Right atrium auricular region (tissue), 2 donors: ENCODE measurements at places on chromosomes 3 and 15. TPM values are rescaled to one million over a fixed set of nuclear protein-coding genes. Genes with fewer than 3 reads are reported as not detected.

SMCO1 gene
- total RNA-seq = 3.6 TPM

GRCh38 chr15:40105517-40106202 is 3.0 kb downstream of the BMF start:
- peak overlapping the region; percentile 38 for H3K27ac ChIP-seq
- H3K4me1 ChIP-seq = peaks cover 81% of the 10 kb centered on the region
- H3K4me3 ChIP-seq = no peak overlapping the region

DNA sequence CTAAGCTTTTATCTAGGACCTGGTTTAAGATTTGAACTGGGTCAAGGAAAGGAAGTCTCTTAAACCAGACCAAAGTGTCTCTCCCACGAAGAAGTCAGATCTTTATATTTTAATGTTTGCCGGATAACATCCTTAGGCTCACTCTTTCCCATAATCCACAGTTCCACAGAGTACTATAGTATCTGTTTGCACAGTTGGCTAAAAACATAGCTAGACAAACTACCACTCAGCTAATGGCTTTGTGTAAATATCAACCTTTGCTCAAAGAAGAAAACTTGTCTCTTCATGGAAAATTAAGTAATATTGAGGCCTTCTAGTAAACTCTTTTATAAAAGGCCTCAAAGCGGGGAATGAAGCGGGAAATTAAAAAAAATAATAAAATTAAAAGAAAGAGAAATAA is 13.5 kb upstream of the SLC9C1 start:
- peaks cover 13% of the 10 kb centered on the region for H3K4me1 ChIP-seq
- no peaks in the 10 kb centered on the region for H3K27me3 ChIP-seq
- no peak for DNase-seq
- H3K4me3 ChIP-seq = no peak overlapping the region
- peak overlapping the region; percentile 19 for H3K27ac ChIP-seq

- DNase-seq = no peak
- peaks cover 7% of the 10 kb centered on the region for H3K4me1 ChIP-seq
- H3K27ac ChIP-seq = no peak overlapping the region
- no peaks in the 10 kb centered on the region for H3K36me3 ChIP-seq
- no peak overlapping the region for H3K4me3 ChIP-seq
These were observed 79.6 kb downstream of the TP63 start for GRCh38 chr3:189710620-189711402.

- H3K4me1 ChIP-seq = no peaks in the 10 kb centered on the region
- DNase-seq = no peak
- H3K27me3 ChIP-seq = no peaks in the 10 kb centered on the region
- no peaks in the 10 kb centered on the region for H3K36me3 ChIP-seq
These were observed 21.5 kb downstream of the TTC21A start for GRCh38 chr3:39128951-39129350.

- H3K36me3 ChIP-seq = no peaks in the 10 kb centered on the region
- no peak overlapping the region for H3K4me3 ChIP-seq
- H3K27me3 ChIP-seq = no peaks in the 10 kb centered on the region
- no peak overlapping the region for H3K27ac ChIP-seq
- no peaks in the 10 kb centered on the region for H3K4me1 ChIP-seq
- DNase-seq = no peak
These were observed 31.9 kb upstream of the ZBED2 start for GRCh38 chr3:111627092-111627491.
